ENCODE measurements at places on chromosomes 7 and 10.

DNA sequence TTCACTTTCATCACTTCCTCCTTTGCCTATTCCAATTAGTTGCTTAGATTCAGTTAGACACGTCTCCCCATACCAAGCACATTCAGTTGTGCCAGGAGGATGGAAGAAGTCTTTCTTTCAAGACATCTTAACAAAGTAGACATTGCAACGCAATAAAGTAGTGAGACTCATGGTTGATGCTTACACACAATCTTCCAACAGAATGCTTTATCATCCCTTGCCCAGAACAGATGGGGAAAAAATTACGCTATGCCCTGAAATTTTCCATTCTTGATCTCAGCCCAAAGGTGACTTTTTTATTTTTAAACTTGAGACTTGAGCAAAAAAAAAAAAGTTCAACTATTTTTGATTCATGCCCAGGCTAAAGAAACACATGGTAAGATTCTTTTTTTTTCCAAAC is 74.9 kb downstream of the KCNMA1 start:
- no peak for DNase-seq

DNA sequence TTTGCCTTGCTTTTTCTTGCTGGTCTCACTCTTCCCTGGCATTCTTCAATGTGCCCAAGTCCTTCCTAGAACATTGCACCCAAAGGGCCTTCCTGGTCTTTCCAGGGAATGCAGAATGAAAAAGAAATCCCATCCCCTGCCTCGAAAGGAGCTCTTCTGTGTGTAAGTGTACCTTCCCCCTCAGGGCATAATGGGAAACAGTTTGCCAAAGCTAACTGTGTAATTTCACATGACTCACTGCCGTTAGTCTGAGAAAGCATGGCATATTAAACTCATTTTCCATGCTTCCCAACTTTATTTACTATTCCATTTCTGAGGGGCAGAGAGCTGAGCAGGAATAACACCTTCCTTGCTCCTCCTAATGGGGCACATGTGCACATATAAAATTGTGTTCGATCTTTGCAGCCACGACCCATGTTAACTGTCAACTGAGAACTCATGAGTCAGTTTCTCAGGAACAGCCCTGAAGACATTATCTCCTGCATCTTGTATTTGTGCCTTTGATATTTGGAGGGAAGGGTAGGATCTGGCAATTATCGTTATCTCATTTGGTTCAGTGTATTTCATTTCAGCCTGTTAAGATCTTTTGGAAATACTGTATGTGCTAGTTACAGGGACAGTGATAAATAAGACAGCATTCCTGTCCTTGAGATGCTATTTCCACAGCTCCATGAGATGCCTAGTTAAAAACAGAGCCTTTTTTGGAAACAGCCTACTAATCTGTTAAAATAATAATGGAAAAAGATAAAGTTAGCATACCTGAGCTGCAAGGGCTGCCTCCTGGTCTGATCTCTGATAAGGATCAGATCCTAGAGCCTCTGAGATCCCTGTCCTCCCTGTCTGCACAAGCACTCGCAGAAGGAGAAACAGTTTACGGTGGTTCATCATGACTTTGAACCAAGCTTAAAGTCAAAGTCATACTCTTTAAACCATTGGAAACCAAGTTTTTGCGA is 42.3 kb downstream of the IKZF1 start:
- no peak for DNase-seq

DNA sequence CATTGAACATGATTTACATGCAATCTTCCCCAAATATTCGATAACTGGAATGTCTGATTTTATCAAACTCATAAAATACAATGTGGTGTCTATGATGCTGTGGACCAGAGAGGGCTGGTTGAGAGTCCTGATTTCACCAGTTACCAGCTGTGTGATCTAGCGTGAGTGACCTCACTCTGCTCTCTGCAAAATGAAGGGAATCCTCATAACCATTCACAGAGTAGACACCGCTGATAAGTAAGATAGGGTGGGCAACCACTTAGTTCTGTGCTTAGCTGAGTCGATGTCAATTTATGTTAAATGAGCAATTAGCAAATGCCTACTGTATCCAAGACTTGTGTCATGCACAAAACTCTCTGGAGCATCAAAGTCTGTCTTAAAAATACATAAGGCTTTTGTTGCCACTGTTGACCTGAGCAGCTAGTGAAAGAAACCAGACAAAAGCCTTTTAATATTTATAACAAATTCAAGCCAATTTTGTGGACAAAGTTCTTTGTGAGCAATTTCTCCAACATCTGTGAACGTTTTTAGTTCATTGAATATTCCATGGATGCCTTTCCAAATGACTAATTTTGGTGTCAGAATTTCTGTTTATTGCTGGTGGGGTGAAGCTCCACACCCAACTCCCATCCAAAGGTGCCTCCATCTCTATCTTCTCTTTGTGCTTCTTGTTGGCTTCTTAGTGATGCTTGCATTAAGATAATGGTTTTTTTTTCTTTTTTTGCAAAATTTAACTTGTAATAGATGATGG is 314.2 kb downstream of the ADRA2A start:
- no peak for DNase-seq

DNA sequence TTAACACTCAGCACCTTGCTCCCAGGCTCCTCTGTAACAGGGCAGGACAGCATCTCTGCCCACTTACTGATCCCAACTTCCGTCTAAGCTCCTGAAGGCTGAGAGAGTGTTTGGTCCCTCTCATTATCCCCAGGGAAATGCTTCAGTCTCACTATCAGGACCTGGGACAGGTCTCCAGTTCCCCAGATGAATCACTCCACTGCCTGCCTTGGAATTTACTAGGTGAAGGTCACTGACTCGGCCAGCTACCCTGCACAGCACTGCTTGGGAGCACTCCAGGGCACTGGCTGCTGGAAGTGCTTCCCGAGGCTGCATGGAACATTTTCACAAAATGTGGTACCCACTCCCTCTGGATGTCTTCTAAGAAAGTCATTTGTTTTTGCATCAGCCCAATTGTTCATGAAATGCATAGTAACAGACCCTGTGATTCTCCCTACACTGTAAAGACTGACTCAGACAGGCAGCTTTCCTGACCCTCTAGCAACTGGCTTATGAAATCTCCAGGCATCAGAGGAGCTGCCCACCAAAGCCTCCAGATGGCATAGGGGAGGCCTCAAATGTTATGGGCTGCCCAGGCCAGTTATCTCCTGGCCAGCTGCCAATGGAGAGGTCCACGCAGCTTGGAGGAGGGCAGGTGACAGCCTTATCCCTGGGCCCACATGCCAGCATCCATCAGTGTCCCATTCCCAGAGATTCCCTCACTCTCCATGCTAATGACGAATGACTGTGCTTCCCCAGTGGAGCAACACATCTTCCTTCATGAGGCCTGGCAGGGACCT is 89.1 kb downstream of the GFRA1 start:
- DNase-seq = no peak

Data from GM18507 (cell line).